ENCODE measurements at places on chromosomes 1 and 21.

- DNase-seq: no peak
These were observed 41.7 kb downstream of the COL24A1 start for GRCh38 chr1:86114816-86115400.

- no peak for DNase-seq
These were observed 16.4 kb upstream of the CPT2 start for GRCh38 chr1:53180226-53180625.

- no peak for DNase-seq
These were observed 200.7 kb downstream of the LHX8 start for GRCh38 chr1:75334876-75335389.

DNA sequence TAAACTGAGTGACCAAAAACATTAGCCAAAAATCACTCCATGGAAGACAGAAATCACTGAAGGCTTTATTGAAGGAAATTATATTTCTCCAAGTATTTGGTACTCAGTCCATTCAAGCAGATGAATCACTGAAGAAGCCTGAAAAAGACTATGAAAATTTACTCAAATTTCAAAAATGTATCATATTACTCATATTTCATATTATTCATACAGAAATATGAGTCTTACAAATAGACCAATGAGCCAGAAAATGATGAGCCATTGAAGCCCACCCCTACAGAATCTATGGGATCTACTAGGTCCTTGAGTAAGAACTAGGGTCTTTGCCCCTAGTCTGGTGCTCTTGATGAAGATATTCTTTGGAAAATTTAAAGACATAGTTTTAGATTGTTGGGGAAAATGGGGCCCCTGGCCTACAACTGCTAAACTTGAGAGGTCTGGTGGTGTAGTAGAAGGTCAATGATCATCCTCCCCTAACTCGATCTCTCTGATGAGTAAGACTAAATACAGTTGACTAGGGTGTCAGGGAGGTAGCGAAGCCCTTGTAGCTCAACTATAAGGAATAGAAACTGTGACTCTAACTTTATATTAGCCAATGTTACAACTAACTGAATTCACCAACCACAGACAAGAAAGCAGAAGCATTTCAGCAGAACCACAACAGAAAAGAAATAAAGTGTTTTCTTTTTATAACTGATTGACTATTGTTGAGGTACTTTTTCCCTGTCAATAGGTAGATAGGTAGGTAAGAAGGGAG, 81.0 kb downstream of the NOTCH2 start:
- no peak for DNase-seq

DNA sequence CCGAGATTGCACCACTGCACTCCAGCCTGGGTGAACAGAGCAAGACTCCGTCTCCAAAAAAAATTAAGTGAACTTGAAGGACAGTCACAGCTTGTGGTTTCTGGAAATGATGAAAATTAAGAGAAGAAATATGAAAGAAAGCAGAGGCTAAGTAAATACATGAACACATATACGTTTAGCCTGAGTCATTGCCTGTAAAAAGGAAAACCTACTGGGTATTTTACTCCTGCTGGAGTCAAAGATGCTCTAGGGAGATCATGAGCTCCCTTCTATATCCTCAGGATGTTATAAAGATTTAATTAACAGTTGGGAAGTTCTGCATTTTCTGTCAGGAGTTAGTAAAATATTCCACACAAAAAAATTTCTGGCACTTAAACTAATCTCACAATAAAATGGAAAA, 43.5 kb upstream of the TTC39A start:
- no peak for DNase-seq

- no peak for DNase-seq
These were observed 746 bp downstream of the AK4 start for GRCh38 chr1:65148548-65149350.

- DNase-seq: no peak
These were observed 41.9 kb upstream of the POU2F1 start for GRCh38 chr1:167178831-167179230.

DNA sequence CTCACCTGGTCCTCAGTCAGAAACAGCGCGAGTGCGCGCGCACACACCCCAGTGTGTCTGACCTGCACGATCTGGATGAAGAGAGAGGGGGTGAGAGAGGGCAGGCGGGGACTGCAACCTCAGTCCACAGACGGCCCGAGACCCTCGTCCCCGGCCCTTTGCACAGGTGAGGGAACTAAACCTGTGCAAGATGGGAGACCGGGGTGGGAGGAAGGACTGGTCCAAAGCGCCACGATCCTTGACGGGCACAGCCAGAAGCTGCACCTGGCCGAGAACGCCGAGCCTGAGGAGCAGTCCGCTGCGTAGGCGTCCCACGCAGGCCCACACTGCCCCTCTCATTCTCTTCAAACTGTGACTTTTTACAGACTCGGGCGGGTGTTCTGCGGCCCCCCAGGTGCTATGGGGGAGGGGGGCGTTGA, 519 bp upstream of the IQCC start:
- no peak for DNase-seq

DNA sequence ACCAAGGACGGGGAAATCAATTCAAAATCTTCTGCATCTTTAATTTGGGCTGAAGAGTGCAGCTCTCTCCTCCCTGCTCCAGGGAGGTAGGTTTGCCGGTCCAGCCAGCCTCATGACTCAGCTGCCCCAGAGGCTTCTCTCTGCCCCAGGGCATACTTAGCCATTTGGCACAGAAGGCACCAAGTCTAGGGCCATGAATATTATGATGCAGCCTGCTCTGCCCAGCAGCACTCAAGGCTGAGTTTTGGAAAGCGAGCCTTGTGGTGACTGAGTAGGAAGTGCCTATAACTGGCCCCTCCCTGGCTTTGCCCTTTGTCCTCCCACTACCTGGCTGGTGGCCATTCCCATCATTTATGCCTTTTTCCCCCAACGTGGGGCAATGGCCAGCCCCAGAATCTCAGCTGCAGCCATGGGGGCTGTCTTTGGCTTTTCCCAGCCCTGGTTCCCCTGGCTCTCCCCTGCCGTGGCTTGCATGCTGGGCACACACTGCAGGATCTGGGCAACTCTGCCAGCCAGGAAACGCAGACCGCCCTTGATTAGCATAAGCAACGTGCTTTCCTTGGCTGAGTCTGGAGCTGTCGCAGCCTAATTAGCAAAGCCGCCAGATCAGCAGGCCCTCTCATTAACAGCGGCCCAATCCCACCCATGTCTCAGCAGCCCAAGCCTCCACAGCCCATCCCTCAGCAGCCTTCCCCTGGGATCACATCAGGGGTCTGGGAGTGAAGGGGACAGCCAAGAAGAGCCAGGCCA, 258.6 kb upstream of the TMEM51 start:
- DNase-seq: peak; percentile 62

All from spinal cord (tissue), 10 donors.